ENCODE measurements at places on chromosomes 2 and 18.

GRCh38 chr2:45765007-45765727, 113.7 kb downstream of the PRKCE start:
- no peak for DNase-seq

DNA sequence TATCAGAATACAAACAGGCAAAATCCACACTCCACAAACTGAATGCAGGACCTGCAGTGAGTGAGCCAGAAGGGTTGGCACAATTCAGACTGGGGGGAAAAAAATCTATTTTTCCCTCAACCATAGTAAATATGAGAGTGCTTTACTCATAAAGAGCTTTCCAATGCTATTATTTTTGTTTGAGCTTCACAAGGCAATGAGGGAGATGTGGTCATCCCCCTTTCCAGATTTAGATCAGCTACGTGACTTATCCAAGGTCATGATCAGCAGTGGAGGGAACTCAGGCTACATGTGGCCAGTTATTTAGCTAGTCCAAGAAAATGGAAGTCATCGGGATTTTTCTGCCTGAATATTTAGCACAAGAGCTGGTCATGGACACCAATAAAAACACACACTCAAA, 120.4 kb upstream of the KLF7 start:
- no peak for DNase-seq

- no peak for DNase-seq
Measured at GRCh38 chr2:70855667-70856066, 20.1 kb upstream of the CD207 start.

GRCh38 chr2:58064086-58064485, 17.5 kb downstream of the VRK2 start:
- no peak for DNase-seq

DNA sequence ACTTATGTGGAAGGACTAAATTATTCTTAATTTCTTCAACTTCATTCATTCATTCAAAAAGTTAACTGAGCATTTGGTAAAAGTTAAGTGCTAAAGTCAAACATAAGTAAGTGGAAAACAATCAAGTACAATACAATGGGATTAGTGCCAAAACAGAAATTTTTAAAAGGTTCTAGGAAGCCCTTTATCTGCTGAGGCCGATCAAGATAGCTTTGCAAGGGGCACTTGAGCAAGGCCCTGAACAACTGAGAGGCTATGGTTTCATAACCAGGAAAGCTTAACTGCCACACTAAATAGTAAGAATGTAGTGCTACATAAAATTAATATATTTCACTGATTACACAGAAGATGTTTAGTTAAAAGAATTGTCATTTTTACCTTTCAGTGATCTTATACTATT, 76.5 kb downstream of the NOL10 start:
- no peak for DNase-seq

- no peak for DNase-seq
Measured at GRCh38 chr2:158713523-158714138, 81.5 kb upstream of the DAPL1 start.

GRCh38 chr2:84636080-84636971, 120.0 kb downstream of the DNAH6 start:
- DNase-seq, result no peak

GRCh38 chr2:228063558-228063957, 117.9 kb downstream of the SPHKAP start:
- DNase-seq, result no peak

- no peak for DNase-seq
Measured at GRCh38 chr2:151381266-151381665, 23.9 kb downstream of the TNFAIP6 start.

DNA sequence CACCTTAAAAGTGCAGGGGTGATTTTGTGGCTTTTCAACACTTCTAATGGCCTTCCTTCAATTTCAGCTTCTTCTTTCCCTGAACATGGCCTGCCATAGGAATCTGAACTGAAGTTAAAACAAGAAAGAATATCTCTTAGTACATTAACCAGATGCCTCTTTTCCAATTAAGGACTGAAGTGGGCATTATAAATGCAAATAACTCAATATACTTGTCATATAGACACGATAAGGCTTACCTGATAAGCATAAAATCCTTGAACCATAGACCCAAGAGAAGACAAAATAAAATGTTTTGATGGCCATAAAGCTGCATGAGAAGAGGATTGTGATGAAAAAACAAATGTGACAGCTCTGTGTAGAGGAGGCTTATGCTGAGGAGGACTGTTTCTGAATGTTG, 173.1 kb downstream of the MC4R start:
- no peak for DNase-seq

GRCh38 chr18:49238433-49239042, 221.9 kb downstream of the DYM start:
- no peak for DNase-seq

GRCh38 chr18:34042423-34043146, 182.1 kb downstream of the NOL4 start:
- DNase-seq, result no peak
